ENCODE measurements at places on chromosomes 3 and 15. TPM values are rescaled to one million over a fixed set of nuclear protein-coding genes. Genes with fewer than 3 reads are reported as not detected.

Gene CFAP100
- not detected for total RNA-seq

Gene TIGIT
- total RNA-seq, result not detected

Gene SI
- not detected for total RNA-seq

Gene GPR149
- not detected for total RNA-seq

Gene HYAL1
- total RNA-seq, result 4.6 TPM

Gene RHCG
- not detected for total RNA-seq

Gene DHFR2
- total RNA-seq, result 2.8 TPM

Gene HTR3E
- not detected for total RNA-seq

Gene BSN
- total RNA-seq, result under 0.01 TPM

Gene SLC12A1
- not detected for total RNA-seq

Gene CXCR6
- total RNA-seq, result not detected

Gene IQGAP1
- total RNA-seq, result 145 TPM

Gene SMCO1
- not detected for total RNA-seq

Gene MESP2
- not detected for total RNA-seq

Gene HHATL
- total RNA-seq, result not detected

Data from dermis microvascular lymphatic vessel endothelial cell (primary cell).